ENCODE measurements at places on chromosomes 2 and 18.
A peak's percentile ranks its signal among the peaks of the same experiment; 100 is the strongest.

DNA sequence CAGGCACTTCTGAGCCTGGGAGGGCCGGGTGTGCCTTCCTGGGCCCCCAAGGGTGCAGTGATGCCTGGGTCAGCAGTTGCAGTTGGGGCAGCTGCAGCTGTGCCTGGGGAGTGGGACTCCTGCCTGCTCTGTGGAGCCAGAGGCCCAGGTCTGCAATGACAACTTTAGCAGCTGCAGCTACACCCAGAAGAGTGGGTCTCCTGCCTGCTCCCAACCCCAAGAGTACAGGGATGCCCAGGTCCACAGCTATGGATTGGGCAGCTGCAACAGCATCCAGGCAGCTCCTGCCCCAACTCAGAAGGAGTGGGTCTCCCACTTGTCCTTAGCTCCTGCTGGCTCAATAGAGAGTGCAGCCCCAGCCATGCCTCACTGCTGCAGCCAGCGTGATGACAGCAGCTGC, 73.0 kb upstream of the ST3GAL5 start:
- no peak for DNase-seq

- no peak for DNase-seq
Observed at GRCh38 chr18:9066817-9067306, 35.6 kb upstream of the NDUFV2 start.

DNA sequence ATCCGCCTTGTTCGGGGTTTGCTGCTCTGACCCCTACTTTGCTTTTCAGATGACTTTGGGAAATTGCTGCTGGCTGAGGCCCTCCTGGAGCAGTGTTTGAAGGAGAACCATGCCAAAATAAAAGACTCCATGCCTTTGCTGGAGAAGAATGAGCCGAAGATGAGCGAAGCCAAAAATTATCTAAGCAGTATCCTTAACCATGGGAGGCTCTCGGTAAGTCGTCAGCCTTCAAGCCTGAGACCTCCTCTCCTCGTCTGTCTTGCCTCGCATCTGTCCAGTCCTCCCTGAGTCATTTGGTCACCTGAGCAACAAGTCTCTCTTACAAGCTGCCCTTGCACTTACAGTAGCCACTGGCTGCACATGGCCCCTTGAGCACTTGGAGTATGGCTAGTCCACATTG, 34.7 kb upstream of the MCFD2 start:
- no peak for DNase-seq

- peak; percentile 94 for DNase-seq
Observed at GRCh38 chr2:72887740-72888437, 681 bp downstream of the SPR start.

GRCh38 chr2:7102826-7103225, 185.6 kb downstream of the RNF144A start:
- no peak for DNase-seq

- peak; percentile 72 for DNase-seq
Observed at GRCh38 chr2:90069290-90069894, 1377.9 kb downstream of the RPIA start.

GRCh38 chr2:192940767-192941166, 746.0 kb upstream of the TMEFF2 start:
- no peak for DNase-seq

- no peak for DNase-seq
Observed at GRCh38 chr2:238635647-238636051, 208.9 kb downstream of the ASB1 start.

DNA sequence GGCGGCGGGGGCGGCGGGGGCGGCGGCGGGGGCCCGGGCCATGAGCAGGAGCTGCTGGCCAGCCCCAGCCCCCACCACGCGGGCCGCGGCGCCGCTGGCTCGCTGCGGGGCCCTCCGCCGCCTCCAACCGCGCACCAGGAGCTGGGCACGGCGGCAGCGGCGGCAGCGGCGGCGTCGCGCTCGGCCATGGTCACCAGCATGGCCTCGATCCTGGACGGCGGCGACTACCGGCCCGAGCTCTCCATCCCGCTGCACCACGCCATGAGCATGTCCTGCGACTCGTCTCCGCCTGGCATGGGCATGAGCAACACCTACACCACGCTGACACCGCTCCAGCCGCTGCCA, 644 bp downstream of the ONECUT2 start:
- DNase-seq = no peak

GRCh38 chr2:54866179-54866578, 142.7 kb downstream of the EML6 start:
- no peak for DNase-seq

GRCh38 chr2:25453199-25453905, 111.6 kb upstream of the DNMT3A start:
- no peak for DNase-seq

DNA sequence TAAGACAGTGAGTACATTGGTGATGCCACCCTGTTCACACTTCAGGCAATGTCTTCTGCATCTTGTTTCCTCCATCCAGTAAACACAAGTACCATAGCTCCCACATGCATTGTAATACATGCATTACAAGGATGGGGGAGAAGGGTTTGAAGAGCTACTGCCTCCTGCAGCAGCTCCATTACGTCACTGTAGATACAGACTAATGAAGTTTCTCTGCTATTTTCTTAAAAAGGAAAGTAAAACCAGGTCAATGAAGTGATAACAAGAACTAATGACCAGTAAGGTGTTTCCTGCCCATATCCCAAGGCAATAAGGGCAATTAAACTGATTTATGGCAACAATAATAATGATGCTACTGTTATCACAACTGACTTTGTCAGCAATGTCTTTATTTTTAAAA, 18.2 kb upstream of the BBS5 start:
- DNase-seq = no peak

- no peak for DNase-seq
Observed at GRCh38 chr2:117763804-117764203, 50.7 kb upstream of the DDX18 start.

GRCh38 chr2:155256803-155257202, 558.3 kb downstream of the KCNJ3 start:
- DNase-seq = peak; percentile 51
